ENCODE measurements at places on chromosomes 6 and 20.

DNA sequence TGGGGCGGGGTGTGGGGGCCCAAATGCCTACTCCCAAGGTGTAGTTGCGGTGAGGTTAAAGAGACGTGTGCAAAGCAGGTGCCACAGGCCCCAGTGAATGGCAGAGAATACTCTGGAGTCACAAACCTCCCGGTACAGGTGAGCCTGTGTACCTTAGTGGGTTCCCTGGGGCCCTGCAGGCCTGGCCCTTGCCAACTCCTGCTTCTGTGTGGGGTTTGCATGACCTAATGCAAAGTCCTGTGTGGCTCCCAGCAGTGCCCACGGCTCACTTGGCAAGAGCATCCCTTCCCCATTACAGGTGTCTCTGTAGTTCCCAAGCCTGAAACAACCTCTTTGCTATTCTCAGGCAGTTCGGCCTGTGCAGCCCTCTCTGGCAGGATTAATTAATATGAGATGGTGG is 17.5 kb downstream of the SPDEF start:
- DNase-seq = no peak

DNA sequence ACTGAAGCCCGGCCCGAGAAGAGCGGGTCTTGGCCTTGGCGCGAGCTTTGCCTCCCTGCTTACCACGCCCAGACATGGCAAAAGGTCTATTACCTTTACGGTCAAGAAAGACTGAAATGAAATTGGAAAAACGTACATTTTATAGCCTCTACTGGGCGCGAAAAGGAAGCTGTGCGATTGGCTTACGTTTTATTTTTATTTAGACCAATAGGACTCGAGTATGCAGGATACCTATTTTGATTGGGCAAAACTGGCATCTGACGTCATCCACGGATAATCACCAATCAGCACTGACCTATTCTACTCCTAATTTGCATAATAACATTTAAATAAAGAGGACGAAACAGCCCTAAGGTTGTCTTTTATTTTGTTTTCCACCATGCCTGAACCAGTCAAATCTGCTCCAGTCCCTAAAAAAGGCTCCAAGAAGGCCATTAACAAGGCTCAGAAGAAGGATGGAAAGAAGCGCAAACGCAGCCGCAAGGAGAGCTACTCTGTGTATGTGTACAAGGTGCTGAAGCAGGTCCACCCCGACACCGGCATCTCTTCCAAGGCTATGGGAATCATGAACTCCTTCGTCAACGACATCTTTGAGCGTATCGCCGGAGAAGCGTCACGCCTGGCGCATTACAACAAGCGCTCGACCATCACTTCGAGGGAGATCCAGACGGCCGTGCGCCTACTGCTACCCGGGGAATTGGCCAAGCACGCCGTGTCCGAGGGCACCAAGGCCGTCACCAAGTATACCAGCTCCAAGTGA is 97.4 kb downstream of the OR2B2 start:
- DNase-seq = peak; percentile 66

- no peak for DNase-seq
Measured at GRCh38 chr6:43644940-43645612, at the start of gene RSPH9. RSPH9 (plus strand) TSS chr6:43645036; CDS start chr6:43645099, 63 bp downstream.

DNA sequence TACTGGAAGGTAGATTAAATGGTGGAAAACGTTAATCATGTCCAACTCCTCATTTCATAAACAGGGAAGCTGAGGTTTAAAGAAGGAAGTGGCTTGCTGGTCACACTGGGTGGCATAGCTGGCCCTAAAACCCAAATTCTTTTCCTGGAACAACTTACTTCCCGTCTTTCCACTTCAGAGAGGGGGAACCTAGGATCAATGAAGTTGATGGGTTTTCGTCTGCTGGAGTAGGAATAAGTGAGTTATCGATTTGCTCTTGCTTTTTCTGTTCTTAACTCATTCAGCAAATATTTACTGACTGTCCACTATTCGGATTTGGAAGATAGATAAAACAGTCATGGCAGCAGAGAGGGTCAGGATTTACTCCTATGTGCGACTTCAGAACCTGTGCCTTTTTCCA is 1.2 kb upstream of the SYS1 start:
- DNase-seq = no peak

GRCh38 chr20:44819936-44820335 is 9.6 kb upstream of the RIMS4 start:
- DNase-seq = no peak

GRCh38 chr6:109531446-109531845 is 48.4 kb upstream of the ZBTB24 start:
- DNase-seq = no peak

DNA sequence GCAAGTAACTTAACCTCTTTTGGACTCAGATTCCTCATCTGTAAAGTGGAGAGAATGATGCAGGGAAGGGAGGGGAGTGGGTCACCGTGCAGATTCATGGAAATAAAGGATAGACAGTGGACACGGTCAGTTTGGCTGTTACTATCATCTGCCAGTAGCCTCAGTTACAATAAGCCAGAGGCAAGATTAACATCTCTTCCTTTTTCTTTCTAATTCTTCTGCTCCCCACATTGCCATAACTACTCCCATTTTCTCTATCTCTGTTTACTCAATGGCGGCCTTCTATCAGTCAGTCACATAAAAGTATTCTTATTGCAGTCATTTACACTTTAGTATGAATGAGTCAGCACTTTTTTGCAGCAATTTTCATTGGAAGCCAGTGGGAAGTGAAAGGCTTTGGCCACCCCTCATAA is 49.2 kb downstream of the PPP1R16B start:
- no peak for DNase-seq

GRCh38 chr6:40586369-40587201 is 579 bp downstream of the LRFN2 start:
- no peak for DNase-seq

- no peak for DNase-seq
Measured at GRCh38 chr6:32114796-32115195, 5.7 kb upstream of the TNXB start.

GRCh38 chr6:24401458-24401857 is 1.3 kb upstream of the MRS2 start:
- DNase-seq = no peak

- no peak for DNase-seq
Measured at GRCh38 chr6:57283106-57283505, 34.3 kb upstream of the PRIM2 start.

DNA sequence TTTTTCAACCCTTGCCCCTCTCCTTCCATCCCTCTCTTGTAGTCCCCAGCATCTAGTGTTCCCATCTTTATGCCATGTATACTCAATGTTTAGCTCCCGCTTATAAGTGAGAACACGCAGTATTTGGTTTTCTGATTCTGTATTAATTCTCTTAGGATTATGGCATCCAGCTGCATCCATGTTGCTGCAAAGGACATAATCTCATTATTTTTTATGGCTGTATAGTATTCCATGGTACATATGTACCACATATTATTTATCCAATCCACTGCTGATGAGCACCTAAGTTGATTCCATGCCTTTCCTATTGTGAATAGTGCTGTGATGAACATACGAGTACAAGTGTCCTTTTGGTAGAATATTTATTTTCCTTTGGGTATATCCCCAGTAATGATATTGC is 66.8 kb downstream of the UNC5CL start:
- no peak for DNase-seq

- peak; percentile 29 for DNase-seq
Measured at GRCh38 chr6:52284131-52284459, 447 bp downstream of the MCM3 start.

GRCh38 chr20:13338999-13339411 is 117.9 kb downstream of the ISM1 start:
- no peak for DNase-seq

DNA sequence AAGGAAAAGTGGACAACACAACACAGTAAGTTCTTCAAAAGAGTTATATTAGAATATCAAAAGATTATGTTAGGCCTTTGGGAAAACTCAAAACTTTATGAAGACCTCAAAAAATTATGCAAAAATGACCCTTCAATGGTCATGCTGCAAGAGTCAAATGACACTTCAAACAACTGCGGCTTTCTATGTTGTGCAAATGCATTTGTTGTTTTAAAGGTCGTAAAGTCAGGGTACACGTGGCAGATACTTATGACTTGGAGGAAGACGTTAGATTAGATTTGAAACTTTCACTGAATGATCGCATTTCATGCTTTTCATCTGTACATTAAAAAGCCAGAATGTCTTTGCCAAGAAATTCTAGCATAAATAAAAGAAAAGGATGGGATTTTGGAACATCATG is 31.4 kb downstream of the BCAS1 start:
- DNase-seq = no peak

DNA sequence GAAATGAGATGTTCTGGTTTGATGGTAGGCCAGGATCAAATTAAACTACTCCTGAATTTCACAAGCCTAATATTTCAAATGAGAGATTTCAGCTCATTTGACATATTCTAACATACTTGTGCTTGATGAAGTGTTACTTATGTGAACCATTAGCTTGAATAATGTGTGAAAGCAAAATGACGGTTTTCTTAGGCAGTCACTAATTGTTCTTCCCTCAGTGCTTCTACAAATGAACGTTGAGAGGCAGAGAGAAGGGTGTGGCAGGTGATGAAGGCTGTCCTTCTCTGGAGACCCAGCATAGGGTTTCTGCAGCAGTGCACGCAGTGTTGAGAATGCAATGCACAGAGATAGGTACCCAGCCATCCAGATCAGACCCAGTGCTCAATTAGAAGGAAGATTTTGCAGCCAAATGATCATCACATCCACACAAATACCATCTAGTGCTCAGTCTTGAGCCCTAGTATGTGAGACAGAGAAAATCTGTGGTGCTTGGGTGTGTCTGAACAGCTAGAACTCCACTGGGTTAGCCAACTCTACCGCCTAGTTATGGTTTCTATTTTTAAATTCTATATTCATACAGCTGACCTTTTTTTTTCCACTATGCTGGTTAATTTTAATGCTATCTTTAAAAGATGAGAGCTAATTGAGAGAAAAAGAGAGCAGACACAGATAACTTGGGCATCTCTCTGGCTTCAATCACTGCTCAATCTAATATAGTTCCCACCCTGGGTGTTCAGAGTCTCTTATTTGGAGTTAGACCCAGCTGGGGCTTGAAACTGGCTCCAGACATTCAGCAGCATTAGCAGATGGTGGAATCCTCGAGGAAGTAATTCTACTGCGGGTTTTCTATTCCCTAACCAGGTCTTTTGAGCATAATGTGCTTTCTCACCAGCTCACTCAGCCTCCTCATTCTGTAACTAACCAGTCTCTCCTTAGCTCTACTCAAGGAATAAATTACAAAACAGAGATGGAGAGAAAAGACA is 4.4 kb upstream of the MYLIP start:
- peak; percentile 32 for DNase-seq

DNA sequence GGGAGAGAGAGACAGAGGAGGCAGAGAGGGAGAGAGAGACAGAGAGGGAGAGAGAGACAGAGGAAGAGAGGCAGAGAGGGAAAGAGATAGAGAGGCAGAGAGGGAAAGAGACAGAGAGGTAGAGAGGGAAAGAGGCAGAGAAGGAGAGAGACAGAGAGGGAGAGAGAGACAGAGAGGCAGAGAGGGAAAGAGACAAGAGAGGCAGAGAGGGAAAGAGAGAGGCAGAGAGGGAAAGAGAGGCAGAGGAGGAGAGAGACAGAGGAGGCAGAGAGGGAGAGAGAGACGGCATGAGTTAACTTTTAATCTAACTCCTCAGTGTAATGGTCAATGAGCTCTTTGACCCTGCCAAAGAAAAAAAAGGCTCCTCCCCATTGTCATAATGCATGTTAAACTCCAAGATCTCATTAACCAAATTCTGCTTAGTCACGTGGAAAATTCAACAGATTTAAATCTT is 7.1 kb downstream of the ELOVL2 start:
- DNase-seq = no peak

GRCh38 chr6:111865909-111866546 is 7.2 kb downstream of the FYN start:
- DNase-seq = no peak

GRCh38 chr20:61354901-61355495 is 102.9 kb downstream of the CDH4 start:
- no peak for DNase-seq

GRCh38 chr20:17043323-17043722 is 183.5 kb upstream of the PCSK2 start:
- DNase-seq = no peak

- no peak for DNase-seq
Measured at GRCh38 chr20:62835931-62836861, 19.3 kb downstream of the COL9A3 start.

DNA sequence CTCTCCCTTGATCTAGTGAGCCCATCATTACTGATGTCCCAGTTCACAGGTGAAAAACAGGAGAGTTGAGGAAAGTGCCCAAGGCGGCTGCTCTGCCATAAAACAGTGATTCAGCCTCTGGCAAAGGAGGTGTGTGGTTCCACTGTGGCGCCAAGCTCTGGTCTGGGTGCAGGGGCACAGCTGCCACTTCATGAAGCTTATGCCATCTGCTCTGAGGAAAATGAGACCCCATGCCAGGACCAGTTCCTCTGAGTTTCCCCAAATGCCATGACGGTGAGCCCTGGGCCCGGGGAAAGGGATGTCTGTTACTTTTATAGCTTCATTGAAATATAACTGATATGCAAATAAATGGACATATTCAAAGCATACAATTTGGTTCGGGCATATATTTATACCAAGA is 33.7 kb upstream of the ZBP1 start:
- peak; percentile 57 for DNase-seq

DNA sequence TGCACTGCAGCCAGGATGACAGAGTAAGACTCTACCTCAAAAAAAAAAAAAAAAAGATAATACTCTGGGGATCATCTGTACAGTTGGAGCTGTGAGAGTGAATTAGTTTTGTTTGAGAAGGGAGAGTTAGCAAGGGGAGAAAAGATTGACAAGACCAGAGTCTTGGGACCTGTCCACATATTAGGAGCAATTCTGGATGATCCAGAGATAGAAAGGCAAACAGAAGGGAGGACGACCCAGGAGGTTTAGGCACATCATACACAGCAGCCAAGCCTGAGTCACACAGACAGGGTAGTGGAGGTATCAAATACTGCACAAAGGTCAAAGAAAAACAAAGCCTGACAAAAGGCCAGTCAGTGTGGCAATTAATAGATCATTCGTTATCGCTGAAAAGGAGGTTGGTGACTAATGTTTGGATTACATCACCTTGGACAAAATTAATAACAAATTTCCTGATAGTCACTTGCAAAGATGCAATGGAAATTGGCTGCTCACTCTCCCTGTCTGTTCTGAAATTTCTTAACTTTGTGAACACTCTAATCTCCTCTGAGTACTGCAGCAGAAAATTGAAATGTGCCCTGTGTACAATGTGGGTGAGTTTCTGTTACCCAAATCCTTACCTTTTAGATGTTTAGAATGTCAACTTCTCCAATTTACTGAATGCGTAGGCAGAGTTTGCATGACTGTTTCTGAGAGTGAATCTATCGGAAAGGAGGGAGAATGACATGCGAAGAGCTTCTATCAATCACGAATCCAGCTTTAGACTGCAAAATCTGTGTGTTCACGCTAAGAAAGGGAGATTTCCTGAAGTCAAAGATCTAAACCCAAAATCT is 105.4 kb downstream of the TSHZ2 start:
- DNase-seq = no peak

DNA sequence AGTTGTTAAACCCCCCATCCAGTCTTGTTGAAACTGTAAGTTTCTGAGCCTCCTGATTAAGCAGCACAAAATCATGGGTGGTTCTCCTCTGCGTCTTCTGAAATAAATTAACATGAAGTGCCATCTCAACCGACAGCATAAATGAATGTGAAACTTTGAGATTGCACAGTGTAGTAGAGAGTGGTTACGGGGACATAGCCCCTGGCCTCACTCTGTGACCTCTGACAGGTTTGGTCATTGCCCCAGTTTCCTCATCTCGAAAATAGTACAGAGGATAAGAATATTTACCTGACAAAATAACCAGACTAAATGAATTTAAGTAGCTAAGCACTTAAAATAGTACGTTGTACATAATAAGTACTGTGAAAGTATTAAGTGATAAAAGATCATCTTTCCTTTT is 19.1 kb downstream of the NKX2-4 start:
- DNase-seq = no peak
